ENCODE measurements at places on chromosomes 5 and 9.

DNA sequence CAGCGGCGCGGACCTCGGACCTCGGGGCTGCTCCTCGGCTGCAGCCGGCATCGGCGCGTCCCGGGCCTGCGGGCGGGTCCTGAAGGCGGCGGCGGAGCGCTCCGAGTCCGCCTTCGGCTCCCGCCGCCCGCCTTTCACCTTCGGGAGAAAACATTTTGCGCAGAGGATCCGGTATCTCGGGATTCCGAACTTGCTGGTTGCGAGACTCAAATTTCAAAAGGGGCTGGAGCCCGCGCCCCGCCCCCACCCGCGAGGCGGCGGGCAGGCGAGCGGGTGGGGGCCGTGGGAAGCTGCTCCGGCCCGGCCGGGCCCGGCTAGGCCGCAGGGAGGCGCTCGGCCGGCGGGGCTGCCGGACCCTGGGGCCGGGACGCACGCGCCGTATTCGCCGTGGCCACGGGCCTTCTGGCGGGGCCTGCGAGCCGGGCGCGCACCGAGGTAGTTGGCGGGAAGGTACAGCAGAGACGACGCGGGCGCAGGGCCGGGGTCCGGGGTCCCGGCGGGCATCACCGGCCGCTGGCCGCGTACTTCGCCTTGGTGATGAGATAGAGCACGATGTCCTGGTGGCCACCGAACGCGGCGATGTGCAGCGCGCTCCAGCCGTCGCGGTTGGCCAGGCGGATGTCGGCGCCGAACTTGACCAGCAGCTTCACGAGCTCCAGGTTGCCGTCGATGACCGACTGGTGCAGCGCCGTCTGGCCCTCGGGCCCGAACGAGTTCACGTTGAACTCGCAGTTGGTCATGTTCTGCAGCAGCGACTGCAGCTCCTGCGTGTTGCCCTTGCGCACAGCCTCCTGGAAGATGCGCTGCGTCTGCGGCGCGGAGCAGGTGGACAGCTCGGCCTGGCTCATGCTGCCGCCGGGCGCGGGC is 757 bp downstream of the NRARP start:
- DNase-seq: peak; percentile 75

- no peak for DNase-seq
Measured at GRCh38 chr9:89353989-89354388, 35.7 kb downstream of the SECISBP2 start.

GRCh38 chr5:74490814-74491213 is 149.7 kb downstream of the ENC1 start:
- no peak for DNase-seq

DNA sequence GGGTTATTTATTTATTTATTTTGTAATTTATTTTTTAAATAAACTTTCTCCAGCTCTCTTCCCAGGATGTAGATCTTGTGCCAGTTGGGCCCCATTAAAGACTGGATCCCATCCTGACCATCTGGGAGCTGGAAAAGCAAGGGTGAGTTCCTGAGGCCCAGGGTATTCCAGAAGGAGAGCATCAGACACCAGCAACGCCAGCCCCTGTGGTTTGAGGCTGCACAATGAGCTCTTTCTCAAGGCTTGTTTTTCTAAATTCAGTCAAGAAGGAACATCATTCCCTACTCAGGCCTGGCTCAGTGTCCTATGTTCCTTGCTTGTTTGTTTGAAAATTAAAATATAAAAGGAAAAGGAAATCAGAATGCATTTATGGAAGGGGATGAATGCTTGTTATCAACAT is 313.3 kb downstream of the EBF1 start:
- DNase-seq: no peak

DNA sequence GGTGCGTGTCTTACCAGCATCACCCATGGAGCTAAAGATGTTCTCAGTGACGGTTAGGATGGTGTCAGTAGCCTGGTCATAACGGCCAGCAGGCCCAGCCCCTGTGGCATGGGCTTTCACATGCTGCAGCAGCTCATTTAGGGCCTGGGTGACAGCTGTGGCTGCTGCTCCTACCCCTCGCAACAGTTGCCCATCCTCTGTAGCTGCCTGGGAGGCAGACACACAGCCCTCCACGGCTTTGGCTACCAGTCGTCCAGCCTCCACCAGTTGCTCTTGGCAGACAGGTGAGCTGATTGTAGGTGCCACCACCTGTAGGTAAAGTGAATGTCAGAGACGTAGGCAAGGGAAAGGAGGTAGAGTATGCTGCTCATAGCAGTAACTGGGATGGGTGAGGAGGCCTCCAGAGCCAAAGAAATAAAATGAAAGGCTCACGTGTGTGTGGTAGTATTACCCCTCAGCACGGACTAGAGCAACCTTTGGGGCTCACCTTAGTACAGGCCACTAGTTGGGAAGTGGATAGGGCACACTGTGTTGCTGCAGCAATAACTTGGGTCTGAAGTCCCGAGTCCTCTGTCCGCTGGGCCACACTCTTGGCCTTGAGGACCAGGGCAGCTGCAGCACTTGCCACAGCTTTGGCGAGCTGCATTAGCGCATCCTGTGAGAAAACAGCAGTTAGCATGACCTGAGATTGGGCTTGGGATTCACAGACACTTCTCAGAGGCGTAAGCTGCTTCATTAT is 14.7 kb downstream of the TLN1 start:
- DNase-seq: no peak

DNA sequence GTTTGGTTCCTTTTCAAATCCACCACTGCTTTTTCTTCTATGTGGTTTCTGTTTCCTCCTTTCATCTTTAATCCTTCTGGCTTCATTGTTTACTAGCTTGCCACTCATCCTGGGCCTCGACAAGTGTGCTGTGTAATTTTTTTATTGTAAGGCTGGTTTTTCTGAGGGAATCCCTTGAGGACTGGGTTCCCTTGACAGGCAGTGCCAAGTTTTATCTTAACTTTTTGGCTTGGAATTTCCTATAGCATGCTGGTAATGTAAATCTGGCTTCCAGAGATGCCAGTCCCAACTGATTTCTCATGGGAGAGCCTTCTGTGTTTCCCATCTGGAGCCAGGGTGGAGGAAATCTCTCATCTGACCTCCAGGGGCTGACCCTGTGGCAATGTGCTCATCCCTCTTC is 184.7 kb downstream of the ROR2 start:
- no peak for DNase-seq

DNA sequence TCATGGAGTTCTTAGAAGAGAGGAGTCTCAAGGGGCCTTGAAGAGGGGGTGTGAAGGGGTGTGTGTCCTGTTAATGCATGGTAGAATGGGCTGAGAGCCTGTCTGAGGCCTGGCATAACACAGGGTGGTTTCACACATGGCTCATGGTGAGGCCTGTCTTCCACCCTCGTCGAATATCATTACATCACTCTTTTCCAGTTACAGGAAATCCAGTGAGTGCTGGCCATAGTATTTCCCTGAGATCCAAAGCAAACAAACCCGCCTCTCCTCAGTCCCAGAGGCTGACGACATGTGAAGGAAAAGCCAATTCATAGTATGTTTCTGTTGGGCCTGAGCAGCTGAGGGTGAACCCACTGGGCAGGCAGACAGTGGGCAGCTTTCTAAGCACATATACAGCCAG is 159.4 kb upstream of the NR3C1 start:
- DNase-seq: no peak

GRCh38 chr9:108257382-108257781 is 598.4 kb downstream of the ACTL7B start:
- DNase-seq: no peak
